Stimulated activated CD4-positive, alpha-beta T cell treated with anti-CD3 and anti-CD28 coated beads, Interleukin-4, amount 100 ng/mL, for 4 hours (primary cell): ENCODE measurements at places on chromosomes 3 and 15.

GRCh38 chr3:27963519-27963918 is 241.4 kb upstream of the EOMES start:
- no peak for DNase-seq

- no peak for DNase-seq
Observed at GRCh38 chr3:21226086-21226485, 524.9 kb downstream of the ZNF385D start.

- no peak for DNase-seq
Observed at GRCh38 chr3:124774841-124775402, 44.7 kb downstream of the UMPS start.

GRCh38 chr3:11273891-11274291 is 1.7 kb downstream of the ATG7 start:
- no peak for DNase-seq

DNA sequence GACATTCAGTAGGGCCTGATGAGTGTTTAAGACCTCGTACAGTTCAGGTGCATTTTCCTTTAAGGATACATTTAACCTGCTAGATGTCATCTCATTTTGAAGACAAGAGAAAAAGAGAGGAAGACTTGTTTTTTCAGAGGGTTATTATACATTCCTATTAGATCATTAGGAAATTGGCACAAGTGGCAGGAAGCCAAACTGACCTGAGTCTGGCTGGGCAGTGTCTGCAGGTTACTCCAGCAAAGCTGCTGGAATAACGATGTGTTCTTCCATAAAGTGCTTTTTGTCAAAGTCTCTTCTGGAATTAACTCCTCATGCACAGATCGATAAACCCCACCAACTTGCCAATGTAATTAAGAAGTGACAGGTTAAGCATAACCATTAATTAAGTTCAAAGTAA is 396.4 kb upstream of the TPRG1 start:
- DNase-seq, result no peak

GRCh38 chr15:99180964-99181306 is 68.4 kb downstream of the TTC23 start:
- no peak for DNase-seq

- no peak for DNase-seq
Observed at GRCh38 chr3:163939926-163940325, 1138.4 kb downstream of the SI start.
